Adrenal gland (tissue), 19 donors: ENCODE measurements at places on chromosomes 6 and 20. TPM values are rescaled to one million over a fixed set of nuclear protein-coding genes. Genes with fewer than 3 reads are reported as not detected.

Gene ANKRD66
- not detected for total RNA-seq

DNA sequence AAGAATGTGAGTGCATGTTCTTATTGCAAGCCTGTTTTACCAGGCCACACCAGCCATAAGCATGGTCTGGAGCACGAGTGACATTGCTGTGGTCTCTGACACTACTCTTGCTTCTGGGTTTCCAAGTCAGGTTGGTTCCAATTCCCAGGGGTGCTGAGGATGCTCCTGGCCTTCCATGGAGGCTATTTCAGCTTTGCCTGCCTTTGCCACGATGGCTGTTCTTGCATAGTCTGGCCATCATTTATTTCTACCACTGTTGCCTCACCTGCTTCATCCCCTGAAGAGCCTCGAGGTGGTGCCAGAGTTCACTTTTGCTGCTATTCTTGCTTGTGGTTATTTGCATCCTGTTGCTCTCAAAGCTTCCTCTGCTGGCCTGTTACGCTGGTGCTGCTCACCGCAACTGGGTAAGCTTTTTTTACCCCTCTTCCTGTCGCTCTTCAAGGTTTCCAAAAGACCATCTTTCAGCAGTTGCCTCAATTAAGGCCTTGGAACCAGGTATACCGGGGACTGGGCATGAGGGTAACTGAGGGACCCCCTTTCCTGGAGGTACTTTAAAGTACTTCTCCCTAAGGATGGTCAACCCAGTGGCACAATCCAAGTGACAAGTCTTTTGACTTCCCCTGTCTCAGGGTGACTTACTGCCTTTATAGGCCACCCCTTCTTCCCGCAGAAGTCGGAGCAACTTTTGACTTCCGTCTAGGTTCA is 64.5 kb downstream of the AKAP7 start:
- no peak for DNase-seq

GRCh38 chr6:143634486-143634885 is 43.3 kb upstream of the PHACTR2 start:
- DNase-seq: no peak

DNA sequence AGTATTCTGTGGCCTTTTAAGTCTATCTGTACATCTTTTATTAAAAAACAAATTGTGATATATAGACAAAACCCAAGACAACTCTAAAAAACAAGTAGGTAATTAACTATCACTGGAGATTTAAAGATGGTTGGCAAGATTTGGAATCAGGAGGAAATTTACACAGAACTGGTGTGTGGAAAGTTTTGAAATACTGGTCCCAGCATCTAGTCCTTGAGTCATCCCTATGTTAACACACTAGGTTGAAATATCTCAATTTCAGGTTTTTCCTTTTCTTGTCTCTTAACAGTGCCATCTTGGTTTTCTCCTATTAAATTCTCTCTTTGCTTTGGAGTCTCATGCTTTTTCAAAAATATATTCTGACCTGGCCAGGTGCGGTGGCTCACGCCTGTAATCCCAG is 27.5 kb downstream of the SASH1 start:
- DNase-seq: no peak

- no peak for DNase-seq
Observed at GRCh38 chr20:64164123-64164836, at the start of gene MYT1. TSS of gene MYT1 (plus strand) at chr20:64164452. CDS start at chr20:64198862, 34,410 bp downstream.
